ENCODE measurements at places on chromosomes 7 and 10. TPM values are rescaled to one million over a fixed set of nuclear protein-coding genes. Genes with fewer than 3 reads are reported as not detected.

Gene TAS2R4
- total RNA-seq, result not detected

Gene GIMAP6
- total RNA-seq, result not detected

Gene CALD1
- 11.1 TPM for total RNA-seq

Gene AGAP4
- 2.7 TPM for total RNA-seq

- no peak for DNase-seq
Observed at GRCh38 chr10:95920798-95921426, 13.1 kb downstream of the CC2D2B start.

DNA sequence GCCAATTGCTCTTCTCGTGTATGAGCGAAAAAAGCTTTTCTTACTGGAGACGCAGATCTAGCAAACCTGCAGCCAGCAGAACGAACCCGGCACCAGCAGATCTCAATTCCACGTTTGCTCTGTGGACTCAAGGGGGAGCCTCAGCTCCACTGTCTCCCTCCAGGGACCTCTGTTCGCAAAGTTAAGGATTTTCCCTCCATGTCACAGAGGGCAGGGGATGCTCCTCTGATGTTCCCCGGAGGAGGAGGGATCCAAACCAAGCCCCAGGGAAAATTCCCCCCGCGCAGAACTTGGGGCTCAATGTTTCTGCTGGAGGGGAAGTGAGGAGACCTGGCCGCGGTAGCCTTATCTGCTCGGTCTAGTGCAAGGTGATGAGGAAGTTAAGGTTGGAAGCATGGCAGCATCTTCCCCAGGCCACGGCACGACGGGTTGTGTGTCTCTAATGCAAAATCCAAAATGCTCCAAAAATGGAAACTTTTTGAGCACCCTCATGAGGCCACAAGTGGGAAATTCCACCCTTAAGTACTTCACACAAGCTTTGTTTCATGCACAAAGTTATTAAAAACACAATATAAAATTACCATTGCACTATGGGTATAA is 9.0 kb downstream of the IQCE start:
- DNase-seq, result no peak

DNA sequence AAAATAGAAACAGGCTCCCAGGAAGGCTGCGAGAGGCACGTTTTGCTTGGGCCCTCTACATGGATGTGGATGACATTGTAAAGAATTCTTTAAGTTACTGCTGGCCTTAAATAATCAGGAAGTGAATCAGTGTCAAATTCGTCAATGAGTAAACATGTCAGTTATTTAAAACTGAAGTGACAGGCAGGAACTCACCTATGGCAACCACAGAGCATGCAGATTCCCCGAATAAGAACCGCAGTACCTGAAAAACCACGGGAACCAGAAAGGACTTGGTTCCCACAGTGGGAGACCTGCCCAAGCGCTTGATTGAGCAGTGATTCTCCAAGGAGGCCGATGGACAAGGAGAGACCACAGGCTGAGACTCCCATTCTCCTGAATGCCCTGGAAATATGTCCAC is 351.2 kb upstream of the AKR1E2 start:
- no peak for DNase-seq

- DNase-seq, result no peak
Observed at GRCh38 chr10:119801176-119801575, 71.5 kb downstream of the MCMBP start.

Data from Caki2 (cell line).